ENCODE measurements at places on chromosomes 3 and 15.
A peak's percentile ranks its signal among the peaks of the same experiment; 100 is the strongest.

DNA sequence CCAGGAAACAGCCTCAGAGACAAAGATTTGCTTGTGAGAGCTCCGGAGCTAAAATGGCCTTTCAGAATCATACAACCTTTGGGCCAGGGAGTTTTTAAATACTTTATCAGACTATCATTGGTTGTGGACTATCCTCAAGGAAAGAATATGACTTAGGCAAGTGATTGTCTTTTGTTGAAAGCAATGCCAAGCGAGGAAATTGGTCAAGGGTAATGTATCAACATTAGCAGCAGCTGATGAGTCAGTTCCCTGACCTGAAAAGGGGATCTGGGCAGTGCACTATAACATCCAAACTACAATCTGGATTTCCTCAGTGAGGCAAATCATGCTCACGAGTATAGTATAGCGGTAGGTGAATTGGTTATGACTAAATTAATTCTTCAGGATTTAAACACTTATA lies 303.6 kb downstream of the LSAMP start:
- no peak for DNase-seq

DNA sequence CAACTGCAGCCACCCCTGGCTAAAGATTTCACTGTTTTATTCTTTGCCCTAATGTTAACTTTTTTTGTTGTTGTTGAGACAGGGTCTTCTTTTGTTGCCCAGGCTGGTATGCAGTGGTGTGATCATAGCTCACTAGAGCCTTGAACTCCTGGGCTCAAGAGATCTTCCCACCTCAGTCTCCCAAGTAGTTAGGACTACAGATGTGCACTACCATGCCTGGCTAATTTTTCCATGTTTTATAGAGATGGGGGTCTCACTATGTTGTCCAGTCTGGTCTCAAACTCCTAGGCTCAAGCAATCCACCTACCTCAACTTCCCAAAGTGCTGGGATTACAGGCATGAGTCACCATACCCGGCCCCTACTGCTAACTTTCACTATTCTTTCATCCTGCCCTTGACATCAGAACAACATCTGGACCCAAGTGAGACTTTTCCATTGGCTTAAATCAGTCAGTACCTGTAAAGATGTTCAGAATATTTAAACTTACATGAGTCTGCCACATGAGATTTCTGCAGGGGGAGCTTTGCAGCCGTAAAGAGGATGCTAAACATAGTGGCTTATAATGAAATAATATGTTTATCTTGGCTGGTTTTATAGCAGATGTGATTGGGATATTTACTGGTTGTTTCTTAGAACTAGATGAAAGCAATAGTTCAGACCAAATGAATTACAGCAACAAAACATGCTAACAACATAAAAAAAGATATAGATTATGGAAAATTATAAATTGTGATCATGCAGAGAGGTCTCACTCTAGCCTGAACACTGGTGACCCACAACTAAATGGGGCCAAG lies 73.6 kb downstream of the HMG20A start:
- DNase-seq: no peak

- no peak for DNase-seq
Observed at GRCh38 chr15:28260722-28261121, 61.3 kb downstream of the HERC2 start.

- no peak for DNase-seq
Observed at GRCh38 chr15:87731630-87732029, 524.9 kb downstream of the NTRK3 start.

DNA sequence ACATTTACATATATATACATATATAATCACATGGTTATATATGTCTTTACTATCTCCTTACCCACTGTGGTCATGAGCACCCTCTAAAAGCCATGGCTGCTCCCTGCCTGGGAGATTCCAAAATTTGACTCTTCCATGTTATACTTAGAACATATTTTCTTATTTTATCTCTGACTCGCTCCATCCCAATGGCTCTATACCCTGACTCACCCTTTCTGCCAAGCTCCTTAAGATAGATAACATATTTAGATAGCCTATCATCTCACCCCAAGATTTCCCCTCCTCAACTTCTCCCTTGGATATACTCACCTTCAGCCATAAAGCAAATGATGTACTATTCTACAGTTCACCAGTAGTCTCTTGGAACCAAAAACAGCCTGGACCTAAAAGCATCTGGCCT lies 65.1 kb downstream of the CD200R1L start:
- no peak for DNase-seq

DNA sequence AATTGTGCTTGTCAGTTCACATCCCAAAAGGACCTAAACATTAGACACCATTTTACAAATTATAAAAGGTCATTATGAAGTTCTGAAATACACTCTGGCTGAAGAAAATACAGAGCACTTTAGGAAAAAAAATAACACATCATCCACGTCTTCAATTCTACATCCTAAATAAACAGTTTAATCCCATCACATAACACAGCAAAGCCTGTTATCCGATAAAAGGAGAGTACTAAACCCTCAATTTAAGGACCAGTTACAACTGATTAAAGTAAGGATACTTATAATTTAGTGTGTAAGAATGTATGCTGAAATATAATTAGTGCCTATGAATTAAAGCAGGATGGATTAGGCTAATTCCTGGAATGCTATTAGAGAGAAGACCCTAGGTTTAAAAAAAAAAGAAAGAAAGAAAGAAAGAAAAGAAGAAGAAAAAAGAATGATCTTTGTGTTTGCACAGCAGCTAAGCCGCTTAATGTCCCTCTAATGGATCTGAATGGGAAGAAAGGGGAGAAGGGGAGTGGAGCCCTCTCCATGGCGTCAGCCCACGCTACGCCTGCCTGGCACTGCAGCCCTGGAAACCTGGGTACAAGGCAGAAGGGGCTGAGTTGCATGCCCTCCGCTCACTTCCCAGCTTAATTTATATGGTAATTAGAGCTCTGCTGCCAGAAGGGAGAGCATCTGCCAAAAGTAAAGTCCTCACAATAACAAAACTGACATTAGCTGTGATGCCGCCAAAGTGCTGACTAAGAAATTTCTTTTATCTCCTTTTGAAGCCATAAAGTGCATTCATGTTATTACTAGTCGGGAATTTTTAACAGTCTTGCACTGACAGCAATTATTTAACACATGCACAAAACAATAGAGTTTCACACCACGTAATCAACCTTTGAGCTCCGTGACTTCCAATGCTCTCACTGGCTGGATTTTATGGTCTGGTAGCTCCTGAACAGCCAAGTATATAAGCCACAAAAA lies 90.0 kb downstream of the FSIP1 start:
- DNase-seq: no peak

DNA sequence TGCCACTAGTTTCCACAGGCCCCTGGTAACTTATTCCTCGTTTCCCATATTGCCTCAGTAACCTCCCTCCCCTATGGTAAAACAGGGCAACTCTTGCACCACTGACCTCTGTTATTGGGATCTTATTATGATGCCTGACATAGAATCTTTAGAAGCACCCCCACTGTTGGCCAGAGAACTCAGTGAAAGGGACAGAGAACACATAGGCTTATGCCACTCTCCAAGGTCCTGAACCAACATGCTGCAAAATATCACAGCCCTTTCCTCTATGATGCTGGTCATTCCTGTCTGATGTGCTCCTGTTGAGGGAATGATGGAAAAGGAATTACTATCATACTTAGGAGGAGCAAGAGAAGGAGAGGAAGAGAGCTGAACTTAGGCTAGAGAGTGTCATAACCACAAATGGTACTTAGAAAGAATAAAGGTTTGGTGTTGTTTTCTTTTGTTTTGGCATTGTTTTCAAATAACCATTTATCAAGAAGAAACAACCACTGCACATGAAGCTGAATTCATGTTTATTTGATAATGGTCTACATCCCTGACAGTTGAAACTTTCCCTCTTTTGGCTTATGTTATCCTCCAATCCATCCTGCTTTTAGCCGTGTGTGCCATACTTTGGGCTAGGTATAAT lies 330.2 kb downstream of the EPHB1 start:
- DNase-seq: no peak

DNA sequence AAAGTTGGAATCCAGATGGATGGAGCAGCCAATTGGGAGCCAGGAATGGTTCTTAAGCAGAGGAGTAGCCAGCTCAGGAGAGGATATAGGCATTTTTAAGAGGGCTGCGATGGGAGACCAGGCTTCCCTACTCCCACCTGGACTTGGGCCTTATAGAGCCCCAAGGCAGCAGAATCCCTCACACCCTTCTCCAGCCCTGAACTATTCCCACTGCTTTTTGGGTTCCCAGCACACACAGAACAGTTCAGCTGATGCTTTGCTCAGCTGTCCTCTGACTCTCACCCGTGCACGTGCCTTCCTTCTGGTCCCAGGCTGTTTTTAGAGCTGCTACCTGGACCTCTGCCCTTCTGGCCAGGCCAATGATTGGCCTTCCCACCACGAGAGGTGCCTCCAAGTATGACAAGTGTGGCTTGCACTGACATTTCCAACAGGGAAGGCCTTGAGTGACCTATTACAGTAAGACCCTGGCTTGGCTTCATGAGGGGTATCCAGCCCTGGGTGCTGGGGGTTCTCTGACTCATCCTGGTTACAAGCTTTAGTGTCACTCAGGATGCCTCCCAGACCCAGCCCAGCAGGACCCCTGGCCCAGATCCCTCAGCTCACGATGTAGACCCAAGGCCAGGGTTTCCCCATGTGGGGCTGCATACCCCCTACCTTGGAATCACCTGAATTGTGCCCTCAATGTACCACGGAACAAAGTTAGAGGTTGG lies 25.2 kb downstream of the NOX5 start:
- DNase-seq: no peak

- no peak for DNase-seq
Observed at GRCh38 chr3:29249829-29250345, 31.0 kb upstream of the RBMS3 start.

DNA sequence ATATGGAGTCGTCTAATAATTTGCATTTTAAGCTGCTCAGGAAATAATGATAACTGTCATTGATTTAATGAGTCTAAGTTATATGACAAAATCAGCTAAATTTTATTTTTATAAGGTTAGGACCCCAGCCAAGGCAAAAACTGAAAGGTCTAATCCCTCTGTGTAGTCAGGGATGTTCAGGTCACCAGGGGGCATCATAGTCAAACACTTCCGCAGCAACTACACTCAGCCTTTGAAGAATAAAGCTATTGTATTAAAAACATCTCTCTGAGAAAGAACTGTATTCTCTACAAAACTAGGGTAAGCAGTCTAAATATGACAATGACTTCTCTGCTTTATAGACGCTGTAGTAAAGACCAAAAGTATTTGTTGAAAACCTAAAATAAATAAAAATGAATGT lies 15.0 kb downstream of the INTS14 start:
- no peak for DNase-seq

DNA sequence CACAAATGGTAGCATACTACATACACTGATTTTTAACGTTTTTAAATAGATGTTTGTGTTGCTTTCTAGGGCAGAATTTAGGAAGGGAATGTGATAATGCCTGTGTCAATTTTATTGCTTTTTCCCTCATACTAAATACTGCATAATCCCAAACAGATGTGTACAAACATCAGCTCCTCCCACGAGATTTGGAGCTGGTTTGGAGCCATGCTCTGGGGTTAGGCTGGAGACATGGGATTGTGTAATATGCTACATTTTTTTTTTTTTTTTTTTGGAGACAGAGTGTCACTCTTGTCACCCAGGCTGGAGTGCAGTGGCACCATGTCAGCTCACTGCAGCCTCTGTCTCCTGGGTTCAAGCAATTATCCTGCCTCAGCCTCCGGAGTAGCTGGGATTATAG lies 80.1 kb downstream of the EBLN2 start:
- no peak for DNase-seq

- peak; percentile 78 for DNase-seq
Observed at GRCh38 chr3:132029182-132029902, 5.5 kb downstream of the CPNE4 start.
